ENCODE measurements at places on chromosomes 6 and 20.

GRCh38 chr20:16493486-16493885 is 79.8 kb downstream of the KIF16B start:
- no peak for DNase-seq

- DNase-seq = no peak
Measured at GRCh38 chr20:13284830-13285229, 63.8 kb downstream of the ISM1 start.

DNA sequence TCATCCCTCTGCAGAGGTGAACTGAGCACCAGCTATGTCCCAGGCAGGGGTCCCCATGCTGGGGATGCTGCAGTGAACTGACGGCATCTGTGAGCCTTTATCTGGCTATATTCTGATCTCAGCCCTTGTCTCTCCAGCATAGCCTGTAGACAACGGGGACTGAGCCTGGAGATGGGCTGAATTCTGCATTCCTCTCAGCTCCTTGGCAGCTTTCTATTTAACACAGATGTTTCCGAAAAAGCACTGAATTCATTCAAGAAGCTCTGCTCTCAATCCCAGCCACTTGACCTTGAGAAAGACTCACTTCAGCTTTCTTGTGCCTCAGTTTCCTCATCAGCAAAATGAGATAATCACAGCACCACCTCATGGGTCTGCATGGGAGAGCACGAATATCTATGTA is 204.4 kb upstream of the PMEPA1 start:
- no peak for DNase-seq

GRCh38 chr6:18973251-18973650 is 586.1 kb downstream of the RNF144B start:
- no peak for DNase-seq

DNA sequence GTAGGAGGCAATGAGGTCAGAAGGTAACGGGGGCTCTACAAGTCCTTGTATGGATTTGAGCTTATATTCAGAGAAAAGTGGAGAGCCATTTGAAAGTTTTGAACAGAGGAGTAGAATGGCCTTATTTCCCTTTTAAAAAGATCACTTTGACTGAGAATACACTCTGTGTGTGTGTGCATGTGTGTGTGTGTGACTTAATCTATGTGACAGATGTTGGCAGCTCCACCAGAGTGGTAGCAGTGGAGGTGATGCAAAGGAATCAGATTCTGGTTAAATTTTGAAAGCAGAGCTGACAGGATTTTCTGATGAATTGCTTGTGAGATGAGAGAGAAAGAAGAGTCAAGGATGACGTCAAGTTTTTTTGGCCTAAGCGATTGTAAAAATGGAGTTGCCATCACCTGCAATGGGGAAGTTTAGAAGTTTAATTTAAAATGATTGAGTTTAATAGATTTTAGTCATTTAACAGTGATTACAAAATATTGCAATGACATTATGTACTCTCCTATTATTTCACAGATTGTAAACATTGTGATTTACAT is 172.2 kb upstream of the HEY2 start:
- DNase-seq = no peak

GRCh38 chr20:44691424-44692423 is 23.4 kb upstream of the CCN5 start:
- no peak for DNase-seq

- peak; percentile 3 for DNase-seq
Measured at GRCh38 chr20:6819599-6819998, 52.1 kb downstream of the BMP2 start.

- peak; percentile 55 for DNase-seq
Measured at GRCh38 chr6:32658268-32658897, 8.1 kb downstream of the HLA-DQB1 start.

DNA sequence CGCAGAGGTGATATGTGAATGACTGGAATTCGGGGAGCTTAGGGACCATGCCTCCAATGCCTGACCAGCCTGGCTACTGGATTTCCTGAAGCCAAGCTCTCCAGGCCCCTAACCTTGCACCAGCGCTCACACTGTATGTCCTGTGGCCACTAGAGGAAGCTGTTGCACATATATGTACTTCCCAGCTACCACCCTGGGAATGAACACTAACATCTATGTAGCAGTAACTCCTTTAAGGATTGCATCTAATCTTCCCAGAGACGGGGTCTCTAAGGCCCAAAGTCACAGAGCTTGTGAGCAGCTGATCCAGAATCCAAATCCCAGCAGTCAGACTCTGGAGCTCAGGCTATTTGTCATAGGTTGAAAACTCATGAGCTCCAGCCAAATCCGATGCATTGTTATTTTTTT is 20.4 kb upstream of the BPIFB1 start:
- DNase-seq = peak; percentile 48

DNA sequence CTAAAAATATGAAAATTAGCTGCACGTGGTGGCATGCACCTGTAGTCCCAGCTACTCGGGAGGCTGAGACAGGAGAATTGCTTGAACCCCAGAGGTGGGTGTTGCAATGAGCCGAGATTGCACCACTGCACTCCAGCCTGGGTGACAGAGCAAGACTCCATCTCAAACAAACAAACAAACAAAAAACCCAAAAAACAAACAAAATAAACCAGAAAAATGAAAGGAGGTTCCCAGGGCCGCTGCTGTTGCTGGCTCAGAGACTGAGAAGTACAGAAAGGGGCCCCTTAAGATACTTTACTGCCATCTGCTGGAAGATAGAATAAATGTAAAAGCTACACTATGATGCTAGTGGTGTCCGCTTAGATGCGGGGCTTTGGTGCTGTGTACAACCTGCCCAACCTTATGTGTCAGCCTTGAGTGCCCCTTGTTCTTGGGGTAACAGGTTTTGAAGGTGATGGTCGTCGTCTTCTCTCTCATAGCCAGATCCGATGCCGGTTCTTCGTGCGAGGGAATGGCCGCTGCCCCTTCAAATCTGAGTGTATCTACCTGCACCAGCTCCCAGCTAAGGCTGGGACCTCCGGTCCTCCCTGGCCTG is 2.8 kb upstream of the FANCE start:
- peak; percentile 90 for DNase-seq

DNA sequence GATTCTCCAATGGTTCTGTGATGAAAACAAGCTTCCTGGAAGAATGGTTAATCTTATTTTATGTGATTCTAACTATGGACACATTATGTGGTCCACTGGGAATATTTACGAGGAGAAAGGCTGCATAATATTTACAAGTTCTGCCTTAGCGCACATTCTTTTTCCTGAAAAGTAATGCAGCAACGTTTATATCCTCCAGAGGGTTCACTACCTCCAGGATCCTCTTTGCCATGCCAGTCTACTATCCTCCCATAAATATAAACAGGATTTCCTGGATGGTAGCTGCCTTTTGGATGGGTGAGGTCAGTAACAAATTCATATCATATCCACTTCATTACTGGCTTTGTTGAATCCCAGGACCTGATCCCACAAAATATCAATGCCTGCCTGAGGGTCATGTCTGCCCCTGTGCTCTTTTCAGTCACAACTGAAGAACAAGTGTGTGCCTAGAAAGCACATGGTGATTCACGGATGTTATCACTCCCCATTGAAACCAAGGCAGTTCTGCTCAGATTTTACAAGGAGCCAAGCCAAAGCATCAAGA is 30.4 kb downstream of the ADGRF5 start:
- DNase-seq = no peak

GRCh38 chr20:63400486-63401210 is 39.5 kb upstream of the CHRNA4 start:
- no peak for DNase-seq

- no peak for DNase-seq
Measured at GRCh38 chr6:78513856-78514255, 353.5 kb upstream of the IRAK1BP1 start.

DNA sequence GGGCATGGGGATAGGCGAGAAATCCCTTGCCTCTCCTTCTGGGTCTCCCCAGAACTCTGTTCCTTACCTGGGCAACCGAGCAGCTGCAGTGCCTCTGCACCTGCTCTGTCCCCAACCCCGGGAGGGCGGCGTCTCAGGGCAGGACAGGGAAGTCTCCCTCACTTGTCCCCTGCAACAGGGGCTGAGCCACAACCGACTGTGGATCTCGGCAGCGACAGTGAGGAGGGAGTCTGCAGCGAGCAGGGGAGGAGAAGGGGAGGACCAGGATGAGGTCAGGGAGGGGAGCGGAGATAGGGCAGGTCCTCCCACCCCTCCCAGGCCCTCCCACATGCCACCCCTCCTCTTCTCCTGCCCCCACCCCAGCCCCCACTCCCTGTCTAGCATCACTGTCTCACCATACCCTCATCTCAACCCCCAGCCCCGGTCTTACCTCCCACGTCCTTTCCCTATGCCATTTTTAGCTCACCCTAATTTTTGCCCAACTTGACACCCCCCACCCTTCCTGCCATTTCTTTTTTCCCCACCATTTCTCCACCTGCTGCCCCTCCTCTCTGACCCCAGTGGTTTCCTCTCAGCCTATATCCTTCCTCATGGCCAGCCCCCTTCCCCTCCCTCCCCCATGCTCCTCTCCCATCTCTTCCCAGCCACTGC is at the start of gene TNXB:
TSS of gene TNXB (minus strand) at position 225 of the 651 bp plus-strand sequence. CDS start 11,140 bp downstream, outside the sequence.
- DNase-seq = no peak

- DNase-seq = no peak
Measured at GRCh38 chr6:150890346-150890745, 24.8 kb downstream of the MTHFD1L start.

GRCh38 chr6:37243816-37244370 is 13.7 kb upstream of the TBC1D22B start:
- no peak for DNase-seq

DNA sequence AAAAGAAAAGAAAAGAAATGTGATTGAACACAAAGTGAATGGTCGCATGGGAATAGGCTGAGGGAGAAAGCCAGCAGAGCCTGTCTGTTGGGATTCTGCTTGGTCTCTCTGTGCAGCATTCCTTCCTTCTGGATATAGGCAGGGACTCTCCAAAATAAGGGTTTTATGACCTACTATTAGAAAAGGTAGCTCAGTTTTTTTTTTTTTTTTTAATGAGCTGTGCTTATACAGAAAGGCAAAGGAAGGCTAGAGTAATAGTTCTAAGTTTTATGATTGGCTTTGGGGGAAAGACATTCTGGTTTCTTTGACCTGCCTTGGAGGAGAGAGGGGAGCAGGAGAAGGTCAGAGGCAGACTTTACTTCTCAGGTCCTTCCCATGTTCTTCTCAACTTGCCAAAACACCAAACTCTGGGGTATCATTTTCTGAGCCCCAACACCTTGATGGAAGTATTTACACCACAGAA is 18.8 kb upstream of the IER3 start:
- DNase-seq = no peak

- DNase-seq = no peak
Measured at GRCh38 chr20:3161316-3162079, 1.8 kb upstream of the FASTKD5 start.

DNA sequence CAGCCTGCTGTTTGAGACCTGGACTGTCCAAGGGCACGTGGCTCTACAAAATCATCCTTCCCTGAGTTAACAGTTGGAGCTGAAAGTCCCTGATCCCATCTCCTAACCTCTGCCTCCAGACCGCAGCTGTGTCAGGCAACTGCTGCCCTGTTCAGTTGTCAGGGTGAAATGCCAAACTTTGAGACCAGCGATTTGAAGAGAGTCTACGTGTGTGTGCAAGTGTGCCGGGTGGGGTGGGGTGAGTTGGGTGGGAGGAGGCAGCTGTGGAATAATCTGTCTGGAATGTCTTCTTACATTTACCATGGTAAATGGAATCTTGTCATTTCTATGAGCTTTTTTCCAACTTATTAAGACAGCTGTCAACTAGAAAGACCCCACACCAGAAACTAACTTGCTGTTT is 81.0 kb upstream of the FAM8A1 start:
- DNase-seq = no peak

DNA sequence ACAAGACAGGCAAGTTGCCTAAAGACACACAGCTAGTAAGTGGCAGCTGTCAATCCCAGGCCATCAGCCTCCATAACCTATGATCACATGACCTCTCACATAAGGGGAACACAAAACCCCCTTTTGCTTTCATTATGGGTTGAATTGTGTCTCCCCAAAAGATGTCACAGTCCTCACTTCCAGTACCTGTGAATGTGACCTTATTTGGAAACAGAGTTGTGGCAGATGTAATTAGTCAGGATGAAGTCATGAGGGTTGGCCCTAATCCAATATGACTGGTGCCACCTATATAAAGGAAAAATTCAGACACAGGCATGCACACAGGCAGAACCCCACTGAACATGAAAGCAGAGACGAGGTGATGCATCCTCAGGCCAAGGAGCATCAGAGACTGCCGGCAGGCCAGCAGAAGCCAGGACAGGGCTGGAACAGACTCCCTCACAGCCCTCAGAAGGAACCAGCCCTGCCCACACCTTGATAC is 33.6 kb downstream of the GFOD1 start:
- DNase-seq = no peak

DNA sequence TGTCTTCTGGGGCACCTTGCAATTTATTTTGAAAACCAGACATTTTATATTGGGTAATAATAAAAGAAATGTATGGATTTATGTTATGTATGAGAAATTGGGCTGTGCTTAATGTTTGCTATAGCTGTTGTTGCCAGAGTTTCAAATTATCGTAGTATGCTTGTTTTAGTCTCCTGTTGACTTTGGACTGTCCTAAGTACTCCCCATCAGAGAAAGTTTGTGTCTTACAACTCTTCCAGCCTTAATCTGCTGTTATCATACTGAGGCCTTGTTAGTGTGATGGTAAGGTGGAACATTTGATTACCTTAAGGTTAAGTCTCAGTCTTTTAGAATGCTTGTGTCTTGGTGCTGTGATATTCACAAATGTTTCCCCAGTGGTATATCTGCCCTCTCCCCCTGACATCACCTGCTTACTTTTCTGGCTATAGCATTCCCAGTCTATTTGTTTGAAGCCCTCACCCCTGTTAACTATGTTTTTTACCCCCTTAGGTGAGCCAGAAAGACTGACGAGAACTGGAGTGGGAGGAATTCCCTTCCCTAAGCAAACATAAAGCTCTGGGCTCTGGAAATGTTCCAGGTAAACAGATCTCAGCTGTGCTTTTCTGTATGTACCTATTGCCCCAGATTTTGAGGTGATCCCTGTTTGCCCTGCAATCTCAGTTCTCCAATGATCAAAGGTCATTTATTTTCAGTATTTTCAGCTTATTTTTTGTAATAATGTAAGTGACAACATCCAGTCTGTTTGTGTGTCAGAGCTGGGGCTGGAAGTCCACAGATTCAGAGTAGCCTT is 581.1 kb upstream of the CITED2 start:
- DNase-seq = no peak

GRCh38 chr6:168161371-168161750 is 82.3 kb upstream of the FRMD1 start:
- no peak for DNase-seq

DNA sequence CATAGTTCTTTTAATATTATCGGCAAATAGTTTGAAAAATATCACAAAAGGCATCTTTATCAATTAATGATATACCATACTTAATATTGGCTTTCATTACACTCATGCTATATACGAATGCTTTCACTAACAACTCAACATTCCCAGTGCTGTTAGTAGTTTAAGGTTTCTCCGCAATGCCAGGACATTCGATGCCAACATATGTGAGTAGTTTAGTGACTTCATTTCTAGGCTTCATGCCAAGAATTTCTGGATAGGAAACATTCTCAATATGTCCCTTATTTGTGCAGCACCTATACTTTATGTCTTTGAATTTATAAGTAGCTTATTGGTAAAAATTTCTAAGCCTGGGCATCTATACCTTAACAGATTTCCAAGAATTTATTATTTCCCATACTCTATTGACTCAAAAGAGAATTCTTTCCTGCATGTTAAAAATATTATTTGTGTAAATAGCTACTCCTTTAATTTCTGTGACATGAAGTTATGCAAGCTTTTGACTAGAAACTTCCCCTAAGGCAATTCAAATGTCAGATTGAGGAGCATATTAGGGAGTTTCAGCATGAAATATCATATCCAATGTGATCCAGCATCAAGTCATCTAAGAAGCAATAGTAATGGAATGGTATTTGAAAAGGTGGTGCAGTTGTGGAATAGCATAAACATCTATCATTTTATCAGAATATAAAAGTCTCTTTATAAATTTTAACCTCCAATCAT is 236.0 kb upstream of the STXBP5 start:
- no peak for DNase-seq

- peak; percentile 78 for DNase-seq
Measured at GRCh38 chr6:37802810-37803209, 16.7 kb upstream of the ZFAND3 start.

Data from suppressor macrophage treated with lipopolysaccharide for 4 hours (primary cell).